ENCODE measurements at places on chromosomes 1 and 21. TPM values are rescaled to one million over a fixed set of nuclear protein-coding genes. Genes with fewer than 3 reads are reported as not detected.
A peak's percentile ranks its signal among the peaks of the same experiment; 100 is the strongest.

The CHODL gene
- total RNA-seq = 0.26 TPM

- DNase-seq = peak; percentile 26
Observed at GRCh38 chr1:234518876-234519275, 39.9 kb upstream of the TARBP1 start.

- no peak for DNase-seq
Observed at GRCh38 chr1:3865606-3866160, 8.4 kb downstream of the DFFB start.

- DNase-seq = no peak
Observed at GRCh38 chr1:12454406-12455391, 163.3 kb downstream of the DHRS3 start.

- DNase-seq = no peak
Observed at GRCh38 chr21:39669976-39670661, 57.4 kb downstream of the B3GALT5 start.

- no peak for DNase-seq
Observed at GRCh38 chr1:87794788-87795614, 466.3 kb downstream of the LMO4 start.

Measured in natural killer cell treated with Interleukin-12 subunit alpha and Interleukin-12 subunit beta and Interleukin-15 and Interleukin-18, amount 100 ng/mL, for 72 hours (primary cell).